Hematopoietic multipotent progenitor cell treated with erythropoietin and hydrocortisone succinate and interleukin-3 and kit ligand, for 17 days (in vitro differentiated cells): ENCODE measurements at places on chromosomes 2 and 18.
A peak's percentile ranks its signal among the peaks of the same experiment; 100 is the strongest.

DNA sequence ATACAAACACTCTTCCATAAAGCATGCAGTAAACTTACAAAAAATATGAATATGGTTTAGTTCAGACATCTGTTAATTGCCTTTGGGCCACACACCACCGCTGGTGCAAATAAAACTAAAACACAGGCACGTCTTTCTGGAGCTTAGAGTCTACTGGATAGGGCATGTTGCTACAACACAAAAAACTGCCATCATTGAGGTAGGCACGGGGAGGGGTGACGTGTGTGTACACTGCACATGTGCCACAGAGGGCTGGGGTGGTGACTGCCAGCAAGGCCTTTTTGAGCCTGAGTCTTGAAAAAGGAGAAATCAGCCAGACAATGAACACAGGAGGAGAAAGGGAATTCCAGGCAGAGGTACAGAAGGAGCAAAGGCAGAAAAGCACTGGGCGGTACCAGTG is 5.1 kb downstream of the SERPINE2 start:
- no peak for DNase-seq

DNA sequence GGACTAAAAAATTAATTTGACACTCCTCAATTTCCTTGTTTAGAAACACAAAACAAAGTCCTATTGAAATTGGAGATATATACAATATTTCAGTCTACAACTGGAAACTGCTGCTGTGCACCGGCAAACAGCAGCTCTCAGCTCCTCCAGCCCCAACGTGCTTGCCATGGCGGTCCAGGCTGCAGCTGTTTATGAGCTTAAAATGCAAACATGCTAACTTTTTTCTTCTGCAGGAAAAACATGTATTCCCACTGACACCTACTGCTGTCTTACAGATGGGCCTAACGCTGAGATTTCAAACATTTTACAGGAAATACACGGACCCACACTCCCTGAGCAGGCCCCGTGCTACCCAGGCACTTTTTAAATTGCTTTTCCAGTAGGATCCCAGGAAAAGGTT is 195.5 kb downstream of the BCL11A start:
- no peak for DNase-seq

- DNase-seq, result no peak
Measured at GRCh38 chr18:40911582-40912254, 1043.3 kb upstream of the PIK3C3 start.

GRCh38 chr2:31736695-31737454 is 156.1 kb upstream of the SRD5A2 start:
- DNase-seq, result no peak

DNA sequence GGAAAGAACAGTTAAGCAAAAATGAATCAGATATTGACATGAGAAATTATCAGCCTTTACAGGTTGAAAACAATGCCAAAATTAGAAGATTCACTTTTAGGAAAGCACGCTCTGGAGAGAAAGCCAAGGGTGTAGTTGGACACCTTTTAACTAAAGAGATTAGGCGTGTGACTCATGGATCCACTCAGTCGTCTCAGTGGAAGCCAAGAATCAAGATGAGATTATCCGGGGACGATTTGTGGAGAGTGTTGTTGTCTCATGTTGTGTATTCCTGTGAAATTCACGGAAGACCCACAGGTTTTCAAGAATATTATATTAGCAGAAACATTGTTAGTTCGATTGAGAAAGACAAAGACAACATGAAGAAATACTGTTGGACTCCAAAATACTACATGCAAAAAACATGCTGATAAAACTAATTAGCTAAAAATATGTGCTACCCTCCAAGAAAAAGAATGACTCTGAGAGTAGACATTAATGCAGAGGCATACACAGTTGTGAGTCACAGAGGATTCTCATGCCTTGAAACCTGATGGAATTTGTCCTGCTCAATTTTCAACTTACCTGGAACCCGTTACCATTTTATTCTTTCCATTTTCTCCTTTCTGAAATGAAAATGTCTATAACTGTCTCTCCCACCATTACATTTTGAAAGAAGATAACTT is 192.1 kb upstream of the RND3 start:
- DNase-seq, result no peak

GRCh38 chr2:9967053-9967775 is 15.7 kb downstream of the GRHL1 start:
- no peak for DNase-seq

DNA sequence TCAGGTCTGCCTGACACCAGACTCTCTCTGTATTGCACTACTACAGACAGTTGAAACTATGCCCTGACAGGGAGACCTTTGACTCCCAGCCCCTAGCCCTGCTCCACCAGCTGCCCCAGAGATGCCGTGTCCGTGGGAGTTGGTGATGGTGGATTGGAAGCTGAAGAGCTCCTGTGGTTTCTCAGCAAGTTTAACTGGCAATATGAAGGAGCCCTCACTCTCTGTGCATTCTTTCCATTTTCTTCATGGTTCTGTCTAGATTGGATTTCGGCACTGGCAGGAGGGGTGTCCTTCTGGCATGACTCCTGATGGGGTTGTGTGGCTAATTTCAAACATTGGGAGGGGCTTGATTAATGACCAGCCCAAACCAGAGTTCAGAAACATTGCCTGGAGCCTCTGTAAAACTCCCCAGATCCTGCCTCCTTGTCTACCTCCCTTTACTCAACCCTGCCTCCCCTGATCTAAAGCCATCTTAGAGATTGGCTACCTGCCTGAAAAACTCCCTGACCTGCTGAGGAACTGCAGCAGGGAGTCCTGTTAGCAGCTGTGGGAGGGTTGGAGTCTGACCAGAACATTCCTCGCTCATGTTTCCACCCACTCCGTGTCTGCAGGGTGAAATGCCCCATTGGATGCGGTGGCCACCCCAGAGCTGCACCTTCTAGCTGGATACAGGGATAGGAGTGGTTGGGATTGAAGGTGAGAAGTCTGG is 206.9 kb upstream of the SPRED2 start:
- no peak for DNase-seq

- DNase-seq, result no peak
Measured at GRCh38 chr2:53629501-53629900, 138.1 kb upstream of the CHAC2 start.

GRCh38 chr2:28338046-28338817 is 54.4 kb upstream of the FOSL2 start:
- no peak for DNase-seq

- DNase-seq, result peak; percentile 91
Measured at GRCh38 chr2:219253753-219254589, at the start of gene TUBA4A. Gene TUBA4A, minus strand, starts transcription at chr2:219253918. Its CDS starts 60 bp downstream, at chr2:219253858.

- no peak for DNase-seq
Measured at GRCh38 chr2:144151405-144151804, 368.5 kb downstream of the ZEB2 start.

DNA sequence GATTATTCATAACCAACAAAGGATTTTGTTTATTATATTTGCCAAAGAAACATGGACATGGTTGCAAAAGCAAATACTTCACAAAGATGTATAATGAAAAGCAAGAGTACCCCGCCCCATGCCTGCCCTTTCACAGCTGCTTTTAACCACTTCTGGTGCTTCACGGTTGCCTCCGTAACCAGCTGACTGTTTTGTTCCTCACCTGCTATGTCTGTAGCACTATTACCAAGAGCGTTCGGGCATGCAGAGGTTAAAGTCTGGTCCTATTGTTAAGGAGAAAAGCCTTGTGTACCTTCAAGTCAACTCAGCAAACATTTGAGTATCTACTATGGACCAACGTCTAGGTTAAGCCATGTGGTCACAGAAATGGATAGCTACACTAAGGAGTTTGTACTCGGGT is 115.2 kb upstream of the FOSL2 start:
- DNase-seq, result no peak

GRCh38 chr2:159455330-159455918 is 160.9 kb downstream of the BAZ2B start:
- peak; percentile 39 for DNase-seq

- DNase-seq, result no peak
Measured at GRCh38 chr2:160306985-160307384, 106.9 kb upstream of the ITGB6 start.

GRCh38 chr2:105959357-105959756 is 214.6 kb downstream of the NCK2 start:
- no peak for DNase-seq

DNA sequence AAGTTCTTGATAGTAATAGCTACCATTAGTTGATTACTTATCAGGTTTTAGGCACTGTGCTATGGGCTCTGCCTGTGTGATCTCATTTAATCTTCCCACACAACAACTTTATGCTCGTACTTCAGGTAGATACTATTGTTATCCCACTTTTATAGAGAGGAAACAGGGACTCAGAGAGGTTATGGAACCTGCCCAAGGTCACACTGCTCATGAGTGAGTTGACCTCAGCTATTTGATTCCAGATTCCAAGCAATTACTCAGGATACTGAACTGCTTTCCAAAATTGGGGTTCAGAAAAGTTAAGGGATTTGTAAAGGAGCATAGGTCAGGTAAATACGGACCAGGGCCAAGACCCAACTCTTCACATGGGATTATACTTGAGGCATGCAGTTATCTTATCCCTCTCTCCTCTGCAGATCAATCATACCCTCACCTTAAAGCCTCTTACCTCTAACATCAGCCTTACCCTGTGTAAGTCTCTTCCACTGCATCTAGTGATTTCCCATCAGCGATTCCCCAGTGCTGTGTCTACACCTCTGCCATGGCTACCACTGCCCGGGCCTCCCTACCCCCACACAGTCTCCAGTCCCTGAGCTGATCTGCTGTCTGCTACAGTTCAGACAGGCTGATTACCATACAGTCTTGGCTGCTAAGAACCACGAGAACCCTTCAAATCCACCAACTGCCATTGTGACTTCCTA is 74.4 kb downstream of the ANTXR1 start:
- no peak for DNase-seq

DNA sequence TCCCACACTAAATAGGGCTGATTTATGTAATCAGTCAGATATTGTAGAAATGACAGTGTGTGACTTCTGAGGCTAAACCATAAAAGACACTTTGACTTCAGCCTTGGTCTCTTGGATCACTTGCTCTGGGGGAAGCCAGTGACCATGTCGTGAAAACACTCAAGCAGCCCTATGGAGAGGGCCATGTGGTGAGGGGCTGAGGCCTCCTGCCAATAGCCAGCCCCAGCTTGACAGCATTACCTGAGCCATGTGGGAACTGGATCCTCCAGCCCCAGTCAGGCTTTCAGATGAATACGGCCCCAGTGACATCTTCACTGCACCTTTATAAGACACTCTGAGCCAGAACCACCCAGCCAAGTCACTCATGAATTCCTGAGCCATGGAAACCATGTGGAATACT is 20.8 kb downstream of the TNS1 start:
- DNase-seq, result no peak
